ENCODE measurements at places on chromosomes 5 and 9. TPM values are rescaled to one million over a fixed set of nuclear protein-coding genes. Genes with fewer than 3 reads are reported as not detected.

- DNase-seq: no peak
These were observed 146.2 kb upstream of the LRRTM2 start for GRCh38 chr5:139021346-139021745.

GRCh38 chr9:5486988-5487387 lies 23.3 kb upstream of the PDCD1LG2 start:
- no peak for DNase-seq

Gene PAEP
- not detected for total RNA-seq

Gene EGFL7
- 72.0 TPM for total RNA-seq

DNA sequence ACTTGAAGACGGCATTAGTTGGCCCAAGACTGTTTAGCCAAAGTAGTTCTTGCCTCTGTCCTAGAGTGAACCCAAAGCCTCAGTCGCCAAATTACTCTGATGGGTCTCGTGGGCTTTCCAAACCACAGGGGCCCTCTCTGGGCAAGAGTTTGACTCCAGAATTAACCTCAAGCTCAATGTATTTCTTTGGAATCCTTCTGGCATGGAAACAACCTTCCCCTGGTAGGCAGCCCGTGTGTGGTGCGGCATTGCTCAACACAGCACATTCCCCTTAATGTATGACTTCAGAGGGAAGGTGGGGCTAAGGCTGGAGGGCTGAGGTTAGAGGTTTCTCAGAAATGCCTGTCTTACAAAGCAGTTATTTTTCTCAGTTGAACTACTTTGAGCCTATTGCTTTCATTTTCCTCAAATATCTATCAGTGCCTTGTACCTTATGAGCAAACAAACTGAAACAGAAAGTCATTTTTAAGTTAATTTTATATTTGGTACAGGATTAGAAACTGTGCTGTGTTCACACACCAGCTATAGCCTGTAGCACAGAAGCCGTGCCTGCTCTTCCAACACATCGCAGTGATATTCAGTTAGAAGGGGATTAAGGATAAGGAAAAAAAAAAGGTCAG lies 123.9 kb upstream of the HAPLN1 start:
- DNase-seq: no peak
